ENCODE measurements at places on chromosomes 16 and 17.

DNA sequence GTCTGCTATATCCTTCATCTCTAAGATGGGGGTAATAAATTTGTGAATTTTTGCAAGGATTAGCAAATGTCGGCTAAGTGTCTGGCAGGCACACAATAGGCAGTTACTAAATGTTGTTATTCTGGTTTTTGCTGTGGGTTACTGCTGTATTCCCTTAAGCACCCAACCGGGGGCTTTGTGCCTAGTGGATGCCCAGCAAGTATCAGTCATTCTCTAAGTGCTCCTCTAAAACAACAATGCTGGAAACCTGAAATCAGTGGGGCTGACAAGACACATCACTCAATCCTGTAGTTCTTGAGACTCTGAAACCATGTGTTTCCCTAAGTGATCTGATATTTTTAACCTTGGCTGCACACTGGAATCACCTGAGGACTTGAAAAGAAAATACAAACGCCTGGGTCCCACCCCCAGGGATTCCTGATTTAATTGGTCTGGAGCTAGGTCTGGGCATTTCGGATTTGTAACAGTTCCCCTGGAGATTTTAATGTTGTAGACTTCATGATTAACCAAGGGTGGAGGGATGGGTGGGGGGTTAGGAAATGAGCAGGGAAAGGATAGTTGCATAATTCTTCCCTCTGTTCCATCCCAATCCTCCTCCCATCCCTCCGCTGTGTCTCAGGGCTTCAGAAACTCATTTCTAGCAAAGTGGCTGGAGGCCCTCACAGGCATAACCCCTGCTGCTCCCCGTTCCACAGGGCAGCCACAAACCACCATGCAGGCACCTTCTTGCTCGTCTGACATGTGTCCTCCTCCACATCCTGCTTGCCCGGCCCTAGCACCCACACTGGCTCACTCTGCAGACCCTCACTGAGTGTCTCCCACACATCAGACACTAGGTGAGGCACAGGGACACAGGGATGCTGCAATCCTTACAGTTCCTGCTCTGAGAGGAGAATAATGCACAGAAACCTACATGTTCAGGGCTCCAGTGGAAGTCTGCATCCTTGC is 61.7 kb upstream of the LYRM9 start:
- no peak for DNase-seq

DNA sequence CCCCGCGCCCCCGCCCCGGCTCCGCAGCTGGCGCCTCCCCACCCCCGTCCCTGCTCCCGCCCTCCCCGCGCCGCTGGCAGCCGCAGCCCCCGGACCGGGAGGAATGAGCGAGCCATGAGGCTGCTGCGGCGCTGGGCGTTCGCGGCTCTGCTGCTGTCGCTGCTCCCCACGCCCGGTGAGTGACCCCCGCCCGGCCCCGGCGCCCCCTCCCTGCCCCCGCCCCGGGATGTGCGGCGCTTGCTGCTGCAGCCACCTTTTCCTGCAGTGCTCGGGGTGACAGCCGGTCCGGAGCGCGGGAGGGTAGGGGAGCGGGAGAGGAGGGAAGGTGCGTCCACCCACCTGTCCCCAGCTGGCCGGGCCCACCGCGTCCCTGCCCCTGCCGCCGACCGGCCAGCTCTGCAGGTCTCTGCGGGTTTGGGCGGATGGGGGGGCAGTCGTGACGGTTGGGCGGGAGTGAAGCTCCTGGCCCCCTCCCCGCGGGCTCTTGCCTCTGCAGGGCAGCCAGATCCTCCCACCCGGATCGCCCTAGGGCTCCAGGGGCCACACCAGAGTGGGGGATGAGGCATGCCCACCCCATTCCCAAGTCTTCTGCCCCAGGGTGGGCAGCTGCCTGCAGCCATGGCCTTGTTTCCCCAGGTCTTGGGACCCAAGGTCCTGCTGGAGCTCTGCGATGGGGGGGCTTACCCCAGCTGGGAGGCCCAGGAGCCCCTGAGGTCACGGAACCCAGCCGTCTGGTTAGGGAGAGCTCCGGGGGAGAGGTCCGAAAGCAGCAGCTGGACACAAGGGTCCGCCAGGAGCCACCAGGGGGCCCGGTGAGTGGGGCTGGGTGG is 513 bp downstream of the ADAM11 start:
- no peak for DNase-seq

DNA sequence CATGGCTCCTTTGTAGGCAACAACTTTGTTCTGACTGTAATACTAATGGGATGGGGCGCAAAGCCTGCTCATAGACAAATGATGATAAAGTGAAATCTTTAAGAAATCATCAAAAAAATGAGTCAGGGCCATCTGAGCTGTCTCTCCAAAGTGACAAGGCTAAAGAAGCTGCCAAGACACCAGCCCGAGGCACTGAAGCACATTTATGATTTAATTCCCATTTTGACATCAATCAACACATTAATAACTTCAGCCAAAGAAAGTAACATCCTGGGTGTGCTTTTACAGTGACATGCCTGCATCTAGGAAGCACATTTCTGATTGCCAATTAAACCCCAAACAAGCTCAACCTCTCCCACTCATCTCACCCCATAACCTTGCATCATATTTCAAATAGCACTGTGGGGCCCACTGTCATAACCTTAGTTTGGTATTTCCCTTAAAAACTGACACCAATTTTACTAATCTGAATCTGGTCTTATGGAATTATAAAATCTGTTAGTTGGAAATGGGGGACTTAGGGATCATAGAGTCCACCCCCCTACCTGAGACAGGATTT is 676.6 kb downstream of the TOX3 start:
- DNase-seq: no peak

DNA sequence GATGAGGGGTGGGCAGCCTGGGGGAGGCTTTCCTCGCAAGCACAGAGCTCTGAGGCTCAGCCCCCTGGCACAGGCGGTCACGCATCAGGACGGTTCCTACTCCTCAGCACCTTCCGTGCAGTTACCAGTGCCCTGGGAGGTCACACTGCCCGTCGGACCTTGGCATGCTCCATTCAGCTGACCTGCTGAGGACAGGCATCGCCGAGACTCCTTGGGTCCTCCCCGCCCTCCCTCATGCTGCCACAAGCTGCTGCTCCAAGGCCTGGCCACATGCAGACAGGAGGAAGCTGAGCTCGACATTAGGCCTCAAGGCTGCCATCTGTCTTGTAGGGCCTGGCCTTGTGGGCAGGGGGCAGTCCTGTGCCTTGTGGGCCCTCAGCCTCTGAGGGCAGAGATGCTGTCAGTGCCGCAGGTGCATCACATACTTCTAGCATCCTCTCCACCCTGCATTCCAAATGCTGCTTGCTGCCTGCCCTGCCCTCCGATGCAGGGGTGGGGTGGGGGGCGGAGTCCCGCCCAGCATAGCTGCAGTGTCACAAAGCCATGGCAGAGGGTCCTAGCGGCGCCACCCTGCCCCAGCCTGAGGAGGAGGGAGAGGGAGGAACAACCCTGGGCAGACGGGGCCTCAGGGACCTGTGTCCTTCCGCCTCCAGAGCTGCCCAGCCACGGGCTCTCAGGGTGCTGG is 9.3 kb downstream of the C16orf90 start:
- no peak for DNase-seq

- no peak for DNase-seq
Measured at GRCh38 chr17:10802496-10803284, 1.2 kb downstream of the TMEM238L start.

- DNase-seq: no peak
Measured at GRCh38 chr16:16067127-16067526, 117.7 kb downstream of the ABCC1 start.

DNA sequence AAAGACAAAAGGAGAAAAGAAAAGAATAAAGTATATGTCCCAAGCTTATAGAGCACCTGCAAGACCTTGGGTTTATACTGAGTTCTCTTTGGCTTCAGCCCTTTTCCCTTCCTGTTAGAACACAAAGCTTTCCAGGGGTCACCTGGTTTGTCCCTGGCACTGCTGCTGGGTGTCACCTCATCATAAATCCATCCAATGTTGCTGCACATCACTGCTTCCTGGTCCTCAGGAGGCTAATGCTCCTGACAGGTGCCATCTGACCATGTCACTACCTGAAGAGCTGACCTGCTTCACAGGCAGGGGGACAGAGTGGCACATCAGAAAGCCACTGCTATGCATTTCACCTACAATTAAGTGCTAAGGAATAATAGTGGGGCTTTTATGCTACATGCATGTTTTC is 164.6 kb upstream of the ELAC2 start:
- no peak for DNase-seq

GRCh38 chr17:74015990-74016389 is 187.5 kb upstream of the RPL38 start:
- no peak for DNase-seq

GRCh38 chr16:28218109-28218508 is 6.3 kb upstream of the XPO6 start:
- DNase-seq: no peak

- no peak for DNase-seq
Measured at GRCh38 chr17:18004884-18005305, 32.2 kb downstream of the DRC3 start.

DNA sequence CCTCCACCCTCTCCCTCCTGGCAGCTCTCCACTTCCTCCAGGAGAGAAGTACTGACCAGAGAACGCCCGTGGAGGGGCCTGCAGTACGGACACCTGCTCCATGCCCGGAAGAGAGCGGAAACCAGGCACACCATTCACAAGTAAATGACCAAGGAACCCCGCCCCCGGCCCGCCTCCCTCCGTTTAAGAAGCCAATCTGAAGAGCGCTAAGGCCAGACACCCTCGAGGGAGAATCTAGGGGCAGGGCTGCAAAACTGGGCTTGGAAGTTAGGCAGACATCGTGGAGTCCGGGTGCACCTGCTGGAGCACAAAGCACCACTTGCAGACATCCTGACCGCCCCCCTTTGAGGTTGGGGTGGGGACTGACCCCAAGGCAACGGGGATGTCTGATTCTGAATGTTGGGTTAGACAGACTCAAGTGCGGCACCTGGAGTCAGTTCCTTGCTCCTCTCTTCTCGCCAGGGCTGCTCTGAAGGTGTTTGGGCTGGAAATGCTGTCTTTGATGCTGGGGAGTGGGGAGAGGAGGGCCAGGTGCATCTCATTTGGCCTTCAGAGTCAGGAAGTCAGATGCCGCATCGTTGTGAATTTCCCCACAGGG is 964 bp upstream of the FAAP100 start:
- no peak for DNase-seq

DNA sequence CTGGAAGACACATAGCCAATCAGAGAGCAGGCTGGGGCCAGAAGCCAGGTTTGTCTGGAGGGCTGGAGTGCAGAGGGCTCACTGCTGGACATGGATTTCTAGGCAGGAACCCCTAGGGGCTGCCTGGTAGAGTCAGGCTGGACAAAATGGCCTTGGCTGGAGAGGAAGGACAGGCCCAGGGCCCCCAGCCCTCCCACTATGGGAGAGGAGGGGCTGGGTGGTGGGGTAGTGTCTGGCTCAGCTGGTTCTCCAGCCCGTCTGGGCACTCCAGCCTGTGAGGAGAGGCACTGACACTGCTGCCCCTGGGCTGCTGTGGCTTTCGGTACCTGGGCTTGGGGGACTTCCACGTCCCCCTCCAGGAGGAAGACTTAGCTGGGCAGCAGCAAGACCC is 21.7 kb upstream of the DOK4 start:
- DNase-seq: no peak

- no peak for DNase-seq
Measured at GRCh38 chr17:83143817-83144231, 64.4 kb downstream of the METRNL start.

GRCh38 chr17:71765437-71765836 is 355.4 kb upstream of the SOX9 start:
- DNase-seq: no peak

- no peak for DNase-seq
Measured at GRCh38 chr17:55663400-55663799, 59.3 kb downstream of the TMEM100 start.

DNA sequence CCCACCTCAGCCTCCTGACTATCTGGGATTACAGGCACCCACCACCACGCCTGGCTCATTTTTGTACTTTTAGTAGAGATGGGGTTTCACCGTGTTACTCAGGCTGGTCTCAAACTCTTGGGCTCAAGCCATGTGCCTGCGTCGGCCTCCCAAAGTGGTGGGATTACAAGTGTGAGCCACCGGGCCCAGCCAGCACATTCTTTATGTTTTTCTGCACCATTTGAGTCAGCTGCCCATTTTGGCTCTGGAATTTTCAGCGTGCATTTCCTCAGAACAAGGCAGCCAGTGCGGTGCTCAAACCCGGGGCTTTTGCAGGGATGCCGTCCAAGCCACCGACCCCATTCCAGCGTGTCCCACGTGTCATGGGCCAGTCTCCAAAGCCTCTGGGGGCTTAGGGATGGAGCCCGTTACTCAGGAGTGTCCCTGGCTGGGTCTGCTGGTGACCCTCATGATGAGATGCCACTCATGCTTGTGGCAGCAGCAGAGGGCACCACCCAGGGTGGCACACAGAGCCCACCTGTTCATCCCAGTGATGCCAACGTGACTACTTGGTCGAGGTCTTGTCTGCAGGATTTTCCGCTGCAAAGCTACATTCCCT is 3.7 kb upstream of the RAB40C start:
- DNase-seq: no peak

- DNase-seq: no peak
Measured at GRCh38 chr17:58289869-58290268, 9.1 kb upstream of the MPO start.

- no peak for DNase-seq
Measured at GRCh38 chr16:23502466-23502865, 7.8 kb downstream of the GGA2 start.

DNA sequence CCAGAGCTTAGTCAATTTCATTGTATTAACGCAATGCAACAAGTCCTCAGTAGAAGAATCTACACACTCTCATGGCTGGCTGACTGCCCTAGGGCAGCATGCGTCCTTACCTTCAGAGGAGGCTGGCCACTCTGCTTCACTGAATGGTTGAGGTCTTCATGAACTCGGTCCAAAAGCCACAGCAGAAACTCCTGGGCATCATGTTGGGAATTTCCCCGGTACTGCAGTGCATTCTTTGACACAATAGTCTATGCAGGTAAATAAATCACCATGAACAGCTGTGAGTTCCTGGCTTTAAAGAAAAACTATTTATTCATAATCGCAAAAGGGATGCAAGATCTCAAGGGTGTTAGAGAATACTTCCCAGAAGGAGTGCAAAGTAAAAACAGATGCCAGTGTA is 41.3 kb downstream of the USP31 start:
- DNase-seq: no peak

GRCh38 chr17:31283841-31284240 is 13.2 kb downstream of the OMG start:
- DNase-seq: no peak

DNA sequence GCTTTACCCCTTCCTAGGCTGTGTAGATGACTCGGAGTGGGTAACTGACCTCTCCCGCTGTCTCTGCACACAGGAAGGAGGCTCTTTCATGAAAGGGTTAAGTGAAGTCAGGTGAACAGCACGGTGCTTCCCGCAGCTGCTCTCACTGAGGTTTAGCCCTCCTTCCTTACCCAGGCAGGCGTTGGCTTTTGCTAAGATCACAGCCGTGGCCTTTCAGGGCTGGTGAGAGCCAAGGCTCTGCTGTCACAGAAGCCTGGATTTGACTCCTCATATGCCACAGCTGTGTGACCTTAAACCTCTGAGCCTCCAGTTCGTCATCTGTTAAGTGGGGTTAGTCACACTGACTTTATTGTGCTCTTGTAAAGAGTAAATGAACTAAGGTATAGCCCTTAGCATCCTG is 90.9 kb upstream of the PLCG2 start:
- no peak for DNase-seq

All from activated B cell treated with CpG ODN at 0.5 μM for 24 hours (primary cell).